ENCODE measurements at places on chromosomes 4 and X.

DNA sequence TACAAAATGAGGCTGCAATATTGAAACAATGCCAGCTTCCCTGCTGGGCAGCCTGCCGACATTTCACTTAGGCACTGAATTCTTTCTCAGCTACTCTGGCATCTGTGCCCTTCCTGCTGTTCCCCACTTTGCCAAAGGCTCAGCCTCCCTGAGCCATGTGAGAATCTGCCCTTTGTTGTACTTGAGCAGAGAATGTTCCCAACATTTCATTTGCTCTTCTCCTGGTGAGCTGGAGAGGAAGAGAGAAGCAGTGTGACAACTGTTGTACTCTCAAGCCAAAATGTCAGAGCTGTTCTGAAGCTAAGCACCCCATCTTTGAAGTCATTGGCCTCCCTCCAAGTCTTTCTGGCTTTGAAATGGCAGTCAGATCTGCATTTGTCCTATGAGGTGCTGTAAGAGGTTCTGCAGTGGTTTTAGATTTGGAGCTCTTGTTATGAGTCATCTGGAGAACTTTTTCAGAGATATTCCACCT, 32.5 kb downstream of the LANCL3 start:
- DNase-seq = no peak

GRCh38 chr4:26196567-26196966, 124.2 kb upstream of the RBPJ start:
- DNase-seq = no peak

- DNase-seq = no peak
These were observed 58.5 kb downstream of the TENM3 start for GRCh38 chr4:182301736-182302135.

GRCh38 chr4:41832961-41833360, 84.4 kb upstream of the PHOX2B start:
- DNase-seq = no peak

- DNase-seq = no peak
These were observed 138.0 kb upstream of the BOD1L1 start for GRCh38 chr4:13765539-13765938.
